ENCODE measurements at places on chromosomes 11 and 22.
A peak's percentile ranks its signal among the peaks of the same experiment; 100 is the strongest.

- no peak for DNase-seq
Observed at GRCh38 chr11:116871248-116871647, 33.8 kb upstream of the APOA1 start.

GRCh38 chr11:122803306-122803705, 35.0 kb upstream of the CRTAM start:
- DNase-seq: no peak

GRCh38 chr22:45284705-45285262, at the start of gene UPK3A:
Gene UPK3A (plus strand): TSS chr22:45284949. CDS start chr22:45285014, 65 bp downstream.
- peak; percentile 81 for DNase-seq

DNA sequence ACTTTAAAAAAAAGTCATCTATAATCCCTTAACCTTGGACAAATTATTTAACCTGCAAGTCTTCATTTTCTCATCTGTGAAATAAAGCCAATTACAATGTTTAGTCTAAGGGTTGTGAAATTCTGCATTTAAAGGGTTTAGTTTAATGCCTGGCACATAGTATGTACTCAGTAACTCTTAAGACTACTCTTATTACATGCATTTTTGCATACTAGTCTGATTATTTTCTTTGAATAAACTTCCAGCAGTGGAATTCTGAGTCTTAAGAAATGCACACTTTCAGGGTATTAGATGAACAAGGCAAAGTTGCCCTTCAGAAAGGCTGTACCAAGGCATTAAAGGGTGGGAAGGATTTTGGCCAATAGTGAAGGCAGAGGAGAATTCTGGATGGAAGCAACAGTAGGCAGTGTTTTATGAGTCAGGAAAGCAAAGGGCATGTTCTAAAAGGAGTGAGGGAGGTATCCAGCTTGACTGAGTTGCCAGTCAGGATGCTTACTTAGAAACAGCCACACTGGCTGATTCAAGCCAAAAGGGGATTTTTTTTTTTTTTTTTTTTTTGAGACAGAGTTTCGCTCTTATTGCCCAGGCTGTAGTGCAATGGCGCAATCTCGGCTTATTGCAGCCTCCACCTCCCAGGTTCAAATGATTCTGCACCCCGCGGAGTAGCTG, 50.5 kb downstream of the SWAP70 start:
- DNase-seq: no peak

GRCh38 chr11:68375766-68376165, 63.4 kb downstream of the LRP5 start:
- DNase-seq: no peak

DNA sequence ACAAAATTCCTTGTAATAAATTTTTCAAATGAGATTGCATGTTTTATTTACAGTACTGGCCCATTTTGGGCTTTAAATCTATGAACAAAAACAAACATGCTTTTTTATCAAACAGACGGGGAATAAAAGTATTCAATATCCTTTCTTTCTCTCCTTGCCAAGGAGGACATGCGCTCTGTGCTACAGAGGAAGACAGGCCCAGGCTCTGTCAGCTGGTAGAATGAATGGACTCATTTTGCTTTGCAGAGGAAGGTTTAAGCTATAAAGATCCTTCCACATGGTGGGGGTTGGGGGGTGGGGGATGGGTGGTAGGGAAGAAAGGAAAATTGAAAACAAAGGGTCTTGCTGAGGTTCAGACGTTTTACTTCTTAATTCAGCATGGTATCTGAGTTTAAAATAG, 575.6 kb downstream of the INSC start:
- no peak for DNase-seq

GRCh38 chr22:47367107-47367690, 604.7 kb downstream of the TBC1D22A start:
- DNase-seq: no peak

- DNase-seq: no peak
Observed at GRCh38 chr11:76234416-76235232, 28.3 kb upstream of the WNT11 start.

DNA sequence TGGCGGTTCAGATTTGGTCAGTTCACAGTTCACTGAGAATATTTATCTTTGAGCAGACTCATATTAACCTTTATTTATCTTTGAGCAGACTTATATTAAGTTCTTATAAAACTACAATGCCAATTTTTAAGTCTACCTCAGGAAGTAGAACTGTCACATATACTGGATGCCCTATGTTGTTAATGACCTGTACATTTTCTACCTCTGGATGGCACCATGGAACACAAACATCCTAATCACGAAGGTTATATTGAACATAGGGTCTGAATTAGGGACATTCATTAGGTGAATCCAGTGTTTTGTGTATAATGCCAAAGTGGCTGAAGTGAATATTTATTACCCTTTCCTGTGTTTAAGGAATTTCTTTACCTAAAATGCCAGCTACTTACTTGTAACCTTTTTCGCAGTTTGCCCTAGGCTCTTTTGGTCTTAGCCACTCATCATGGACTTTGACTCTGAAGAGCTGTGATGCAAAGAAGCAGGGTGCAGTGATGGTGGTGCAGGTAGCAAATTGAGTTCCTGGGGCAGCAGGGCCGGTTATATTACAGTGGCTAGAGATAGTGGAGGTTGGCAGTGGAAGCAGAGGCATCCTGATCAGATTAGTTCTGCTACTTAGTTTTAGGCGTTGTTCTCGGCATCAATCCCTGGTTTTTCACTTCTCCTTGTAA, 71.8 kb downstream of the STIM1 start:
- no peak for DNase-seq

All from prostate gland (tissue), 2 donors.